ENCODE measurements at places on chromosomes 2 and 18.
A peak's percentile ranks its signal among the peaks of the same experiment; 100 is the strongest.

DNA sequence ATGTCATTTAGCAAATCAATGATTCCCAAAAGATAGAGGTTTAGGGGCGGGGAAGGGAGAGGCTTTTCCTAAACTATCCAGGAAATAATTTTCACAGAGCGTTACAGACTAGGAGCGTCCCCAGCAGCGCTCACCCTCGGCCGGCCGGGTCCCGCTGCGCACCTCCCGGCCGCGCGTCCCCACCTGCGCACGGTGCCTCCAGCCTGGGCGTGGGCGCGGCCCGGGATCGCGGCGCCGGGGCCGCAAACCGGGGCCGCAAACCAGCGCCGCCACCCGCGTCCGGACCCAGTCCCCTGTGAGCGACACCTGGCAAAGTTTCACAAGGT, 684 bp upstream of the ZCCHC2 start:
- DNase-seq = no peak

GRCh38 chr2:219350710-219351221, 18.2 kb upstream of the RESP18 start:
- peak; percentile 96 for DNase-seq

DNA sequence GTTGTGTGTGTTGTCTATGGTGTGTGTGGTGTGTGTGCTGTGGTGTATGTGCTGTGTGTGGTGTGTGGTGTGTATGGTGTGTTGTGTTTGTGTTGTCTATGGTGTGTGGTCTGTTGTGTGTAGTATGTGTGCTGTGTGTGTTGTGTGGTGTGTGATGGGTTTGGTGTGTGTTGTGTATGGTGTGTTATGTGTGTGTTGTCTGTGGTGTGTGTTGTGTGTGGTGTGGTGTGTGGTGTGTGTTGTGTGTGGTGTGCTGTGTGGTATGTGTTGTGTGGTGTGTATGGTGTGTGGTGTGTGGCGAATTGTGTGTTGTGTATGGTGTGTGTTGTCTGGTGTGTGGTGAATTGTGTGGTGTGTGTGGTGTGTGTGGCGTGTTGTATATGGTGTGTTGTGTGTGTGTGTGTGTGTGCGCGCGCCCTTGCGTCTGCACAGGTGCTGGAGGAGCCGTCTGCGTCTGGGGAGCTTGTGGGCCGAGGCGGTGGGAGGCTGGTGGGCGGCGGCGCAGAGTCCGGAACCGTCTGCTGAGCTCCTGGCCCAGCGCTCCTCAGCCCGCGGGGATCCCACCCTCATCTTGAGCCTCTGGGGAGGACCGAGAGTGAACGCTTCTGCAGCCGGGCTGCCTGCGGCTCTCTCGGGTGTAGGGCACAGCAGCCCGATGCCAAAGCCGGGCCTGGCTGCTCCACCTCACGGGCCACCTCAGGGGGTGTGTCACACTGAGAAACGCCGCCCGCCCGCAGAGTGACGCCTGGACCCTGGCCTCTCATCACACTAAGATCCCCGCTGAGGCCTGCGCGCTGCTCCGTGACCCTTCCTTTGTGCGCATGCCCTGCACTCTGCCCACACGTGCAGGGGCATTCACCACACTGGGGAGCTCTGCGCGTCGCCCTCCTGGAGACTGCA, 8.8 kb upstream of the ADI1 start:
- no peak for DNase-seq

DNA sequence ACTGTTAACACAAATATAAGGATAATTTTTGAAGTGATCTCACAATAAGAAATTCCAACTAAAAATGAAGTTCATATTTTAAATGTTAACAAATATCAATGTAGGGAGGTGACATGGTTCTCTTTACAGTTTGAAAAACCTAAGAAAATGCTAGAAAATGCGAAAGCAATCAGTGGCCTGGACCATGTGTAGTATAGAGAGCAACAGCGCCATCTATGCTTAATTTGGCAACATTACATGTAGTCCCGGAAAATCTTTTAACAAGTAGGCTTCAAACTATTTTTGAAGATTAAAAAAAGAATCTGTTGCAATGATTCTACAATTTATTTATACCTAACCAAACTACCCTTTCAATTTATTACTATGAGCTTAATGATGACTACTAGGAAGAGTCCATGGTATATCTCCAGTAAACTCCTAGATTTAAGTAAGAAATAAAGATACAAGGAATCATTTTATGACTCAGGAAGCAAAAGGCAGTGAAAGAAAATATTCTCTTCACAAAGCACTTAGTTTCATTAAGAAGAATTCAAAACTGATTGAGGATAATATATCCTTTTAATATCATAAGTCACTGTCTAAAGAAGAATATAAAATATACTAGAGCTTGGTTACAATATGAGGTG, 33.3 kb downstream of the NDUFA10 start:
- DNase-seq = peak; percentile 48

GRCh38 chr18:1544016-1544415, 639.3 kb downstream of the ADCYAP1 start:
- DNase-seq = no peak

DNA sequence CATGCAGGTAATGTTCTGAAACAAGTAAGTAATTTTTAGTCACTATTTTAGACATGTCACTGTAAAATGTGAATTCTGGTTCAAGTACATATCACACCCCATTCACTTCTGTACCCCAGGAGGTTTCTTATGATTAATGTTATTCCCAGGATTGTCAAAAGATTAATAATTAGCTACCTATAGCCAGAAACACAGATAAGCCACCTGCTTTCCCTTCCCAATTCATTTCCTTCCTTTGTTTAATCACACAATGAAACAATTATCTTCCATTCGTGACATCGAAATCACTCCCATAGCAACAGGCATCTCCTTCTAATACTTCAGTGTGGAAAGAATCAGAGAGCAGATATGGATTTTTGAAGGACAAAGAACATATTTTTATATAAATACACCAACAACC, 1650.3 kb upstream of the CELF4 start:
- DNase-seq = no peak

- no peak for DNase-seq
Measured at GRCh38 chr2:1656326-1656960, 87.9 kb downstream of the PXDN start.

GRCh38 chr2:879540-879939, 71.1 kb upstream of the SNTG2 start:
- no peak for DNase-seq

GRCh38 chr2:228377533-228377932, 196.0 kb upstream of the SPHKAP start:
- no peak for DNase-seq

- peak; percentile 15 for DNase-seq
Measured at GRCh38 chr2:117771969-117772630, 42.4 kb upstream of the DDX18 start.

DNA sequence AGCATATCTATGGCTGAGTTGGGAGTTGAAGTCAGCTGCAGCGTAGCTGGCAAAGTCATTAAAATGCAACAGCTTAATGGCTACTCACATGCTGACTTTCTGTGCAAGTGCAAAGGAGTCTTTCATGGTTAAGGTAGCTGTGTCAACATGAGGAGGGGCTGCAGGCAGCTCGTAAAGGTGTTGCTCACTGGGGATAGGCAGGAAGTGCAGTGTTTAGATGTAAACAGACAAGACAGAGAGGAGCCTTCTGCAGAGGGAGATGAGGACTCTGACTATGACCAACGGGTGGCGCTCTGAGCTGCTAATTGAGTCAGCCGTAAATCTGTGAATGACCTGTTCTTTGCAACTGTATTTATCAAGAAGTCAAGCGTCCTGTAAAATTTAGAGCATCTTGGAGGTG, 22.3 kb upstream of the CAVIN2 start:
- DNase-seq = no peak

DNA sequence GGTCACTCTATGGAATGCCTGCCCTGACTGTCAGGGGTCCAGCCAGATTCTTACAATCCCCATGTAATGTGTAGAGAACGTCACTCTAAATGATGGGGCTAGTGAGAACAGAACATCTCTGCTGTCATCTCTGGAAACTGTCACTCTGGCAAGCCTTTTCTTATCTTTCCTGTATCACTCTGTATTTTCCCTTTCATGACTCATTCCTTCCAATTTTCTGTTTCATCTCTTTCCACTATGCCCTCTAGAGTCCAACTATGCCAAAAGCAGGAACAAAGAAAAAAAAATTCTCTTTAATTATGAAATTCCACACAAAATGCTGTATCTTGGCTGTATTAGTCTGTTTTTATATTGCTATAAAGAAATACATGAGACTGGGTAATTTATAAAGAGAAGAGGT, 608.8 kb downstream of the ADCYAP1 start:
- no peak for DNase-seq

GRCh38 chr2:153963256-153963655, 91.5 kb downstream of the GALNT13 start:
- DNase-seq = no peak

DNA sequence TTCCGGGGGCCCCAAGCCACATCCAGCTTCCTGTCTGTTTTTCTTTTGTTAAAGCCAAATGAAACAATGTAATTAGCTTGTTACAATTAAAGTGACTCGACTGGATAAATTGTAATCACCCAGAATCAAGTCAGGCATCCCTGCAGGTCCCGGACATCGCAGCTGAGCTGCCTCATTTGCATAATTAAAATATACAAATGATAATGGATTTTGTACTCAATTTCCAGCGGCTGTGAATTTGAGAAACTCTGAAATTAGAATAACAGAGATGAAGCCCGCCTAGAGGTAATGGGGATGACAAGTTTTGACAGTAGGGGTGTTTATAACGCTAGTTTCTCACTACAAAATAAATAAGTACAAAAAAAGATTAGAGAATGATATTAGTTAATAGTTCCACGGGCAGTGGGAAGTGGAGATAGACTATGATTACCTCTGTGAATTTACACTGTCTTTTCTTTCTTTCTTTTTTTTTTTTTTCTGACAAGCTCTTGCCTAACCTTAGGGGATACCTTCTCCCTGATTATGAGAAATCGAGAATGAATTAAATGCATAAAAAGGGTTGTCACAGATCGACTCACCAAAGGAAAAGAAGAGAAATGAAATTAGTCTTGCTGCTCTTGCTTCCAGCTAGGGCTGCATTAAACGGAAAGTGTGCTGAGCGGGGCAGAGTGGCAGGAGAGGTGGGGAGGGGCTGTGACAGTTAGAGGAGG, 82.6 kb upstream of the SKOR2 start:
- no peak for DNase-seq

DNA sequence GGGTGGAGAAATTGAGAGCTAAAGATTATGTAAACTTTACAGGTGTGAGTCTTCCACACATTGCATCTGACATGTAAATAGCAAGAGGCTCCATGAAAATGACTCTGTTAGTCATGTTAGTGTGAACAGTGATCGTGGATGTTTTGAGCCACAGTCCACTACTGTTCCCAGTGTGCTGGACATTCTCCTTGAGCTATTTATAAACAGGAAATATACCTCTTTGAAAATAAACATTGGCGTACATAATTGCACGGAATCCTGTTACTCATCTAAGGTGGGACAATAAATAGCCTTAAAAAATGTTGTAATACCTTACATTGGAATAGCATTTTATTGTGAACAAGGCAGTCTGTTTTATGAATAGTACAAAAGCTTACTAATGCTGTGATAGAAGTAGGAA, 37.0 kb downstream of the LIMS1 start:
- DNase-seq = no peak

DNA sequence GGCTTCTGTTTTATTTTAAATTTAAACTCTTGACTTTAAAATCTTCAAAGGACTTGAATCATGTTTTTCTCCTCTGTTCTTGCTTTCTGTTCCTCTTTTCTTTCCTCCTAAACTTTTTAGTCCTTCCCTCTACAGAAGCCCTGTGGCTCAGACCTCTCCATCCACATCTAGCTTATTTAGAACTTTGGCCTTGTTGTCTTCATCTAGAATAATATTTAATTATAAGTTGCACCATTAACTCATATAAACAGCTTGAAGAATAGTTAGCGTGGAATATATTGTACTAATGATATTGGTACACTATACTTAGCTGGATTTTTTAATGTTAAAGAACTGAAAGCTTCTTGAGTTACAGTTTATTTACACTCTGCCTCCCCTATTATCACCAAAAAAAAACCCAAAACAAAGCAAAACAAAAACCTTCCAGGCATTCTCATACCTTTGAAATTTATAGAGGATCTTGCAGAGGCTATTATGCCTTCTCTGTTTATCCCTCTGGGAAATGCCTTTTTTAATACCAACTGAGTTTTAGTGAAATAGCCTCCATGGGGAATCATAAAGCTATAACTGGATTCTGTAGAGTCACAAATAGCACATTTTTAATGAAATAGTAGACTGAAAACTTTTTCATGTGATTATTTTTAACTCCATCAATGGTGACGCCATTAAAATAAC, 9.2 kb upstream of the CCDC141 start:
- no peak for DNase-seq

DNA sequence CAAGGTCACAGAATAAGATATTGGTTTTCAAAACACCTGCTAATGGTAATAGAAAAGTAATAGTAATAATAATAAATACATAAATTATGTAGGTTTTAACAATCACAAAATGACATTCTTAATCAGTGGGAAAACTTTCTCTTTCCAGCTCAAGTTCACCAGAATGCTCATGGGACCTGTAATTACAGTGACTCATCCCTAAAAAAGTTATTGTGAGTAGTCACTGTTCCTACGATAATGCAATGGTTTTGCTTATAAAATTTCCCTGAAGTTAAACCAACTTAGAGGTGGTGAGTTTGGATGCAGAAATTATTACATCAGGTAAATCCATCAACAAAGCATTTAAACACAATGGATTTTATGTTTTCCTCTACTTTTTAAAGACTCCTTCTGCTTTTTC, 502.3 kb downstream of the PID1 start:
- peak; percentile 90 for DNase-seq

DNA sequence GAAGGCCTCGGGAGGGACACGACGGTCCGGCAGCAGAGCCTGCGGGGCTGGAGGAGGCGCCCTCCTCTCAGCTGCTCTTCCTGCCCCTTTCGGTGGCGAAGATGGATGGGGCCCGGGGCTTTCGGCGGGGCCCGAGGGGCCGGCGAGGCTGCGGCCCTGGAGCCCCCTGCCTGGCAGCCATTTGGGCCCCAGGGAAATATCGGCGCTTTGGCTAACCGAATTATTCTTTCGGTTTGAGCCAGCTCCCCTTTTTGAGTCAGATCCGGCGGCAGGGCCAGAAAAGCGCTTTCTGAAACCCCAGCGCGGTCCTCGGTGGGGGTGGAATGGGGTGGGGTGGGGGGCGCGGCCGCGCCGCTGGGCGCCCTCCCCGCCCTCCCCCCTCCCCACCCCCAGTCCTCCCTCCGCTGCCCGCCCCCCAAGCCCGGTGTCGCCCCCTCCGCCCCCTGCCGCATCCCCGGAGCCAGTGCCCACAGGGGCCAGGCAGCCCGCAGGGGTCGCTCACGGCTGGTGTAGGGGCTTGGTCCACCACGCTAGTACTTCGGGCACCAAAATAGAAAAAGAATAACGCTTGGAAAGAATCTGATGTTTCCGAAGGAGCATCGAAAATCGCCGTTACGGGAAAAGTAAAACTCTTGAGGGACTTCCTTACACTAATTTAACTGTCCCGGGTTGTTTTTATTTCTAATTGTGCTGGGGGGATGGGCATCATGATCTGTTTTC, 9.1 kb upstream of the ARID5A start:
- DNase-seq = peak; percentile 48

DNA sequence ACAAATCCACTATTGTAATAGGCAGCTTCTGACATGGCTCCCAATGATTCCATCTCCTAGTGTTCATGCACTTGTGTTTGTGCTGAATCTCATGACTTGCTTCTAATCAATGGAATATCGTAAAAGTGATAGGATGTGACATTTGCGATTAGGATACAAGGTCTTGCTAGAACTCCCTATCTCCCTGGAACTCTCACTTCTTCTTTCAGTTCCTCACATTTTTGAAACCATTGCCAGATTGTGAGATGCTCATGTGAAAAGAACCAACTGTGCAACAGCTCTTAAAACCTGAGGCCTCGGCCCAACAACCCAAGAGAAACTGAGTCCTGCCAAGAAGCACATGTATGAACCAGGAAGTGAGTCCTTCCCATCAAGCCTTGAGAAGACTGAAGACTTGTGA, 226.9 kb upstream of the DTNA start:
- DNase-seq = no peak

- no peak for DNase-seq
Measured at GRCh38 chr2:133438848-133439564, 129.3 kb downstream of the NCKAP5 start.
